T-helper 1 cell (primary cell): ENCODE measurements at places on chromosomes 3 and 15.

GRCh38 chr15:101108791-101109190 lies 143.1 kb downstream of the CHSY1 start:
- DNase-seq: no peak

- DNase-seq: no peak
Observed at GRCh38 chr3:129908417-129908816, 14.9 kb upstream of the TMCC1 start.

DNA sequence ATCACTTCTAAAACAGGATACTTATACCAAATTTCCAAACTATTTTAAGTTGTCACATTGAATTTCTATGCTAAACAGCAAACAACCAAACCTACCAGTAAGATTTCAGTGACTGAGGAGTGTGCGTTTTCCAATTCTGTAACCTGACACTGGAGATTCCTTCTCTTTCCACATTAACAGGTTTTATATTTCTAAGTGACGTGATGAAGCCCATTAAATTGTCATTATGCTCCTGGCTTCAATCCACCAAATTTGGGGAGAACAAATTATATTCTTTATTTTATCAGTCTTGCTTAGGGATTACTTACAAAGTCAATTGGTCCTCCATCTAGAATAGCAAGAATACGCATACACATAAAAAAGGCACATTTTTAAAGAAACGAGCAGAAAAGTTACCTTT lies 764.8 kb upstream of the NR2F2 start:
- no peak for DNase-seq

DNA sequence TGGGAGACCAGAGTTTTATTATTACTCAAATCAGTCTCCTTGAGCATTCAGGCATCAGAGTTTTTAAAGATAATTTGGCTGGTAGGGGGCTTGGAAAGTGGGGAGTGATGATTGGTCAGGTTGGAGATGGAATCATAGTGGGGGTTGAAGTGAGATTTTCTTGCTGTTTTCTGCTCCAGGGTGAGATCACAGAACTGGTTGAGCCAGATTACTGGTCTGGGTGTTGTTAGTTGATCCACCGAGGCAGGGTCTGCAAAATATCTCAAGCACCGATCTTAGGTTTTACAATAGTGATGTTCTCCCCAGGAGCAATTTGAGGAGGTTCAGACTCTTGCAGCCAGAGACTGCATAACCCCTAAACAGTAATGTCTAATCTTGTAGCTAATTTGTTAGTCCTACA lies 141.0 kb downstream of the OTOL1 start:
- DNase-seq: no peak

GRCh38 chr3:243356-243725 lies 46.8 kb downstream of the CHL1 start:
- no peak for DNase-seq

DNA sequence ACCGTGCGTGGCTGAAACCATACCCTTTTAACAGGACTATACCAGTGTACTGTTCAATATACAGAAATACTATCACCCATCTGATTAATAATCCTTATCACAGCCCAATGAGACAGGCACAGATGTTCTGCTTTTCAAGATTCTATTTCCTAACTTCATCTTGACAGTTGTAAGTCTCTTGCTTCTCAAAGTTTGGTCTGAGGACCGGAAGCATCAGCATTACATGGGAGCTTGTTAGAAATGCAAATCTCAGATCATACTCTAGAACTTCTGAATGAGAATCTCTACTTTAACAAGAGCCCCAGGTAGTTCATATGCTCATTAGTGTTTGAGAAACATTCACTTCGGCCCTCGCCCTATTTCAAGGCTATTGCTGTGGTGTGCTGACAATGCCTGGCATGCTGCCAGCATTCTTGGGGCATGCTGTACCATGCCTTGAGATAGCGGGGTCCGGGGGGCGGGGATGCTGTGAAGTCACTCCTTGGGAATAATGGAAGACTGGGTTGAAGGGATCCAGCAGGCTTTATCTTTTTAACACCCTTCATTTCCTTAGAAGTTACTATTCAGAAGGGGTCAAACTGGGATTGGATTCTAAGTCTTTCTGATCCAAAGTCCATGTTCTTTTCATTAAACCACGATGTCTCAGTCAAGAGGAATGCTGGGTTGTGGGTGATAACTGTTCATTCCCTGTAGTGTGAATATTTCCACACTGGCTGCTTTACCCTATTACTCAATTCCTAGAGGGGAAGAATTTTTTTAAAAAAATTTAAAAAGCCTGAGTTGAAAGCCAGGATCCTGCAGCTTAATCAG lies 194.7 kb downstream of the LPP start:
- DNase-seq: no peak

GRCh38 chr3:129002573-129003569 lies 1.8 kb downstream of the EFCC1 start:
- no peak for DNase-seq

DNA sequence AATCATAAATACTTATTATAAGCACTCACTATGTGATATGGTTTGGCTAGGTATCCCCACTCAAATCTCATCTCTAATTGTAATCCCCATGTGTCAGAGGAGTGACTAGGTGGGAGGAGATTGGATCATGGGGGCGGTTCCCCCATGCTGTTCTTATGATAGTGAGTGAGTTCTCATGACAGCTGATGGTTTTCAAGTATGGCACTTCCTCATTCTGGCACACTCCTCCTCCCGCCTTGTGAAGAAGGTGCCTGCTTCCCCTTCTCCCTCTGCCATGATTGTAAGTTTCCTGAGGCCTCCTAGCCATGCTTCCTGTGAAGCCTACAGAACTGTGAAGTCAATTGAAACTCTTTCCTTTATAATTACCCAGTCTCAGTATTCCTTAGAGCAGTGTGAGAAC lies 53.3 kb upstream of the CHMP2B start:
- DNase-seq: no peak

DNA sequence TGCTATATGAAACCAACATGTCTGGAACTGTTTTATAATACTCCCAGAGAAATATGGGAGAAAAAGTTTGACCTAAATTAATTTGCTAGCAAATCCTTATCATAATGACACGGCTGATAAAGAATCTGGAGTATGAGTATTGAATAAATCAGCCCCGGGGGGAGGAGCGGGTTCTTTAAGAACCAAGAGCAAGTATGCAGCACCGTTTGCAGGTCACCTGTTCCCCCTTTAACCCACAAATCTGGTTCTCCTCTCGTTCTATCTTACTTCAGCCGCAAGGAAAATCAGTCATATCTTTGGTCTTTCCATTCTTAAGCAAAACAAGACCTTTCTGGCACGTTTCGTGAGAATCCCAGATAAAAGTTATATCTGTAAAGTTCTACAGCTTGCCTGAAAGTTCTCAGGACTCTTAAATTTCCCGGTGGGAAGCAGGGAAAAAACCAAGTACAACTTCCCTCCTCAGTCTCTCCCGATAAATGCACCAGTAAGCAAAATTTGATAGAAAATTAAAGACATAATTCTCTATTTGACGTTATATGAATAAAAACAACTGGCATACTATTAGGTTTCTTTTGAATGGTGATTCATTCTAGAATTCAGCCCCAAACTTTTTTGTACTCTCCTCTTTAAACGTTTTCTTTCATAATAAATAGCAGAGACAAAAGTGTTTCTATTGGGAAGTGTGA lies 348.6 kb downstream of the ZBBX start:
- no peak for DNase-seq

DNA sequence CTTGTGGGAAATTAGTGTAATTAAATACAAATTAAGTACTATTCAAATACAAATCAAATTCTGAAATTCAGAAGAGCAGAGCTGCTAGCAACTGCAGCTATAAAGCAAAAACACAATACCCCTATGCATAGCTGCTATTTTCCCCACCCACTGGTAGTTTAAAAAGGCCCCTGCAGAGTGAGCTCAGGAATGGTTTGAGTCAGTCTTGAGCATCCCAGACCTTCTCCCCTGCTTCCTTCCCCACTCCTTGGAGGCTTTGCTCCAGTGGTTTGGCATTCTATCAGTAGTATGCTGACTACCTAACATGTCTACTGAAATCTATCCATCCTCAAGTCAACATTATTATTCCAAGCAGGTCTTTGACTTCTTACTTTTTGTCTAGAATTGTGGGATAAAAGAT lies 53.0 kb downstream of the EFHB start:
- no peak for DNase-seq

DNA sequence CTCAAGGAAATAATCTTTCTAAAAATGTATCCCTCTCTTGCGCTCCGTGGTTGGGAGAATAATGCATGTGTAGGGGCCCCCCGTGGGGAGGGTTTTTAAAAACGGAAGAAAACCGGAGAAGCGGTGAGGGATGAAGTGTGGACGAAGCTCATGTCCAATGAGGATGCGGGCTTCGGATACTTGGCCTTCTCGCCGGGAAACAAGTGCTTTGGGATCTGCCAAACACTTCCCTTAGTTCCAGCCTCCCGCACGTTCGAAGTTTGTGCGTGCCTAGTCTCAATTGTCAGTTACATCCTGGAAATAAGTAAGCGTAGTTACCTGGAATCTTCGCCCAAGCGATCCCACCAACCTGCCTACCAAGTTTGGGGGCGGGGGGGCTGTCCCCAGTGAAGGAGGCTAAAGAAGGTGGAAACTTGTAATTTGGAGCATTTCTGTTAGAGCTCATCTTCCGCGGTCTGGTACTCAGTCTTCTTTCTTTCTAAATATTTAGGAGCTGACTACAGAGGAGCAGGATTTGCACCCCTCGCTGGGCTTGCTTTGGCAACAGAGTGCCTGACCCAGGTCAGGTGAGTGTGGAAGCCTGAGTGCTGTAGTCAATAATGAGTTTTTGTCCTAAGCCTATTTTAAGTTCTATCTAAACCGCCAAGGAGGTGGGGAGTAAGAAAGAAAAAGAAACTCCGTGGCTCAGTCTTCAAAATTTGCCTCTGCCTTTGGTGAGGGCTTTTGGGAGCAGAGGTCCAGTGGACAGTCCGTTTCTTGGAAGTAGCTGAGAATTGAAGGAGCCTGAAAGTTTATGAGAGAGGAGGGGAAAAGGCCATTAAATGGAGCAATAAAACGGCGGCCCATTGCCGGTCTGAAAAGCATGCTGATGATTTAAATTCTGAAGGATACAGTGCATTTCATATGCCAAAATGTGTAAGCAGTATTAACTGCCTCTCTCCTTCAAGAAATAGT lies 1.1 kb downstream of the ITPR1 start:
- DNase-seq: no peak

GRCh38 chr15:55789066-55789660 lies 46.2 kb upstream of the PRTG start:
- DNase-seq: peak; percentile 34

- no peak for DNase-seq
Observed at GRCh38 chr3:188689101-188689574, 482.6 kb upstream of the TPRG1 start.

DNA sequence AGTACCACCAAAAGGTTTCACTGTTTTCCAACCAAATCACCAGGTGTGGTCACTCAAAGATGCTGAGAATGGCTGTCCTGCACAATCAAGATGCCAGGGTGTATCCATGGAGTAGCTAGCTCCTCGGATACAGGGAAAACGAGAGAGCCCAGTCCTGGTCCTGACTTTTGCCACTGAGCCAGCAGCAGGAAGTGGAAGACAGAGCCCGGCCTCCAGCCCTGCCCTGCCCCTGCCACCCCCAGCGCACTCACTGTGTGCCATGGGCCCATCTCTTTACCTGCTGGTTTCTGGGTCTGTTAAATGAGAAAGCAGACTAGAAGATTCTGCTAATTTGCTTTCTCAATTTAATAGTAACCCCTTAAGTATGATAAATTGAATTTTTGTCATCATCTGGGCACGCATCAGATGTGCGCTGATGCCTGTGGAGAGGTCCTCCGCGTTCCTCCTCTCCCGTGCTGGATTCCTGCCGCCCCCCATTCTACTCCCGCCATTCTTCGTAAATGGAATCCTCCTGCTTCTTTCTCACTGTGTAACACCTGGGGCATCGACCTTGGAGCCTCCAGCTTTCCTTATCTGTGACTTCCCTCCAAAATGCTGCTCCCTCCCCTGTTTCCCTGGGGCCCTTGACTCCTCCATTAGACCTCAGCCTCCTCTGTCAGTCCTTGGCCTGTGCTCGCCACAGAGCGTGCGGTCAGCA lies 18.0 kb downstream of the TNFAIP8L3 start:
- no peak for DNase-seq

GRCh38 chr3:170240142-170240541 lies 17.9 kb downstream of the PRKCI start:
- no peak for DNase-seq

DNA sequence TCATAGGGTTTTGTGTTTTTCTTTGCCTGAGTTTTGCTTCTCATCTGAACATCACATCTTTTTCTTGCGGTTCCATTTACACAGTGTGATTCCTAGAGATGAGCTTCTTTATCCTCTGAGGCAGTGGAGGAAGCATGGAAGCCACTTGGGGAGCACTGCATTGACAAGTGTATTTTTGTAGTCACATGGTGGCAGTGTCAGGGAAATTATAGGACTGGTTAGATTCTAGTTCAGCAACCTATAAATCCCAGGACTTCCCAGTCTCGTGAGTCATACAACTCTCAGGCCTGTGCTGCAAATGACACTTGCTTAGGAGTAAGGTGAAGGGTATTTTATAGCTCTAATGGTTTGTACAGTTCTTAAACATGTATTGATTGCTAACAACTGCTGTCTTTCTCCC lies 58.4 kb downstream of the RBM6 start:
- no peak for DNase-seq

GRCh38 chr3:18703798-18704197 lies 278.7 kb upstream of the SATB1 start:
- DNase-seq: no peak

DNA sequence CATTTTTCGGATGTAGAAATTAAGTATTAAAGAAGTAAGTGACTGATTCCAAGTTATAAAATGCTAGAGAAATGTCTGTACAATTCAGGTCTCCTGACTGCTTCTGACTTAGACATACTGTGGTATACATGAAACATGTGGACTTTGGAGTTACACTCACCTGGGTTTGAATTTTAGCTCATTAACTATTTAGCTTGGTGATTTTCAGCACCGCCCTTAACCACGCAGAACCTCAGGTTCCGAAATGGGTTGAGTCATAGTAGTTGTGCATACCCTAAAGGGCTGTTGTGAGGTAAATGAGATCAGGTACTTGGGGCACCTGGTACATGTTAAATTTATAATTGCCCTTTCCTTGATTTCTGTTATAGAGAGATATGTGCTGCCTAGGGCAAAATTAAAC lies 32.9 kb upstream of the UTS2B start:
- DNase-seq: no peak

DNA sequence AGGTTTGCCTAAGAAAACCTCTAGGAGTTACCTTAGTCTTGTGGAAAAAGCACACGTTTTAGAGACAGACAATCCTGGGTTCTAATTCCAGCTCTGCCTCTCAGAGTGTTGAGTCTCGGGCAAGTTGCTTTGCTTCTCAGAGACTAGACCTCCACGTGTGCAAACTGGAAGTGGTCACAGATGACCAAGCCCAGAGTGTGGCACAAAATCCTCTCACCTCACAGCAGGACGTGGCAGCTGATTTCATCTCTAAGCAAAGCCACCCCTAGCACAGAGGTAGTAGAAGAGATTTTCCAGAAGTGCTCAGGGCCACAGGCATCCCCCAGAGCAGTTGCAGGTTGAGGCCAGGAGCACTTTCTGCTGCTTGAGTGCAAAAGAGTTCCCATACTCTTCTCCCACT lies 79.2 kb downstream of the CD47 start:
- DNase-seq: no peak
